ENCODE measurements at places on chromosomes 2 and 18.

DNA sequence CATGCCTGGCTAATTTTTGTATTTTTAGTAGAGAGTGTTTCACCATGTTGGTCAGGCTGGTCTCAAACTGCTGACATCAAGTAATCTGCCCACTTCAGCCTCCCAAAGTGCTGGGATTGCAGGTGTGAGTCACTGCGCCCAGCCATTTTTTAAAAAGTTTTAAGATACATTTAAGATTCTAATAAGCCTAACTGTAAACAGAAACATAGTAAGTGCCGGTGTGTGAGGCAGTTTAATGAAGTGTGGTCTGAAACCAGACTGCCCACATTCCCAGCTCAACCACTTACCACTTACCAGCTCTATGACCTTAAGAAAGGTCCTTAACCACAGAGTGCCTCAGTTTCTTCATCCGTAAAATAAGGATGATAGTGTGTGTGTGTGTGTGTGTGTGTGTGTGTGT is 42.4 kb downstream of the TMEM237 start:
- no peak for DNase-seq

DNA sequence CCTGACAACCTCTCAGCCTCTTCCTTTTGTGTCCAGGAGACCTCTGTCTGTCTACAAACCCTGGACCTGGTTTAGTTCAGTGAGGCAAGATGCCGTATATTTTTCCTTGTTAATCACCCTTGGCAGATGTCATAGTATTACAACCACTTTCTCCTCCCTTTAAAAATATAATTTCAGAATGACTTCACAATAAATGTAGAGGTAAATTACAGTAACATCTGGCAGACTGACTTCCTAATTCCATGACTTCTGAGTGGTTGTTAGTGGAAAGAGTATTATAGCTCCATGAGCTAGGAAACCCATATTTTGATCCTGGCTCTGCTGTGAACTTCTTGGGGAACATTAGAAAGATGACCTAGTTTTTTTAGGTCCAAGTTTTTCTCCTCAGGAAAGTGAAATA is 39.5 kb downstream of the SPATS2L start:
- no peak for DNase-seq

GRCh38 chr2:20834331-20834730 is 11.4 kb upstream of the LDAH start:
- DNase-seq: no peak

GRCh38 chr2:240383099-240383758 is 52.2 kb upstream of the GPC1 start:
- no peak for DNase-seq

DNA sequence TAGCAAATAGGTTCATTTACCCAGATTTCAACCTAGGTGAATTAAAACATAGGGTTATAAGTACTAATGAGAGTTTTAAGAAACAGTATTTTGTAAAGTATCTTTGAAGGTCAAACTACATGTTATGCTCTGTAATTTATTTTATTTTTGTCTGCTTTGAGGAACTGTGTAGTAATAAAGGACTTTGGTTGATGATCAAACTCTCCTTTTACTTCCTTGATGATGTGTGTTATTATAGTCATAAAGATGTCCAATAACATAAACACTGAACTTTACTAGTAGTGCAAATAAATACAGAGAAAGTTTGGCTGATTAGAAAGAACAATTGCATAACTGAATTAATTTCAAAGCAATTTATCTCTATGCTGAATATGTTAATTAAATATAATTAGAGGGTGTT is 6.3 kb downstream of the GULP1 start:
- no peak for DNase-seq

DNA sequence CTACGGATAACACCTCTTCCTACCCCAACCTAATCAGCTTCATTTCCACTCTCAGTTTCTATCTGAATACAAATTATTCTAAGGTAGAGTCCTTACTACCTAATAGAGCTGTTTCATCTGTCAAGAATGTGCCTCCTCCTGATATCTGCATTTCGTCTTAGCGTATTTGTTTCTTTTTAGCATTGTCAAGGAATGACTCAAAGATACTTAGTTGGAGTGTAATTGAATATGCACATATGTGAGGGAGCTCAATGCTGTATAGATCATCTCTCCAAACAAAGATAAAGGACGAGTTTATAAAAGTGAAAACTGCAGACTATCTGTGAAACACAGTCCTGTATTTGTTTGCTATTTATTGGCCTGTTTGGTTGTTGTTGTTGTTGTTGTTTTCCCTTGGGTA is 2059.4 kb upstream of the CELF4 start:
- no peak for DNase-seq

- no peak for DNase-seq
Measured at GRCh38 chr18:35497027-35497369, 762 bp downstream of the INO80C start.

DNA sequence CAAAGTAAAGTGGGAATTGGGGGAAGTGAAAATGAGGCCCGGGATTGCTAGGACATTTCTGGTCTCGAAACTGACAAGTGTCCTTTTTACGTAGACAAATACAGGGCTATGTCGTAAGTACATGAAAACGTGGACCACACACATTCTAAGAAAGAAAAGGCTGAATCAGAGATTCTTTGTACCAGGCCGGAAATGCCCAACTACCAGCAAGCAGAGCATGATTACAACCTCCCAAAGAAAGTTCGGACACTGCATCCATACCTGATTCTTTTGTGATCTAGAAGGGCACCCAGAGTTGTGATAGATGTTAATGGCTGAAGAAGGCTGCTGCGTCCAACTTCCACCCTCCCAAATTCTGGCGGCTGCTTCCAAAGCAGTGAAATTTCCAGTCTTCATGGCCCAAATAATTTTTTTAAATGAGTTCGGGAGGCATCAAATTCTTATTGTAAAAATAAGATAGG is 1.7 kb downstream of the RBMS1 start:
- no peak for DNase-seq

- no peak for DNase-seq
Measured at GRCh38 chr2:201254081-201254730, 6.1 kb upstream of the CASP8 start.

DNA sequence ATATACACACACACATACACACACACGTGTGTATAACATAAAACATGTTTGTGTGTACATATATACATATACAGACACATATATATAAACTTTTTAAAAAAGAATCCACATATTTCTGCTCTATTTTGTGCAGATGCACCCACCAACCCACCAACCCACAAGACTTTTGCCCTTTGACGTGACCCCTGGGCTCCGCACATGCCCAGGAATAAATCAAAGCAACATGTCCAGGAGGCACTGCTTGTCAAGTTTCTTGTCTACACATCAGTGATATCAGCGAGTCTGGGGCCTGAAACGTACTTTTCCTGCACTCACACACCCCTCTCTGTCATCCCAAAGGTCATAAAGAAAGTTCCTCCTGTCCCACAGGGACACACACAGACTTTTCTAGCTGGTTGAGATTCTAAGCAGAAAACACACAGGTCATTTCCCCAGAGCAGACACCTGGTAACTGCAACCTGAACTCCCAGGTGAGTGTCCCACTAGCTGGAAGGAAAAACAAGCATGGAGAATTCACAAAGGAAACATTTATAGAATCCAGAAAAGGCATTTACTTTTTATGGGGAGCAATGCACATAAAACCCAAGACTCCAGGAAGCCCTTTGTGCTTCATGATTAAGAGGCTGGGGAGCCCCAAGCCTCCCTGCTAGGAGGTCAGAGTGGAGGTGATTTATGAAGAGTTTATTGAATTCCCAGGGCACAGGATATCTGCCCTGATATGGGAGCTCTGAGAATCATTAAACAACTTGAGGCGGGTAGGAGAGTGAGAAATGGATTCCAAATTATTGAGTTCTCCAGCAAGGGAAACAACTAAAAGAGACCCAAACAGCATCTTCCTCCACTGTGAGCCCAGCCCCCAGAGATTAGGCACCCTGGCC is 211.6 kb downstream of the MGAT5 start:
- DNase-seq: no peak

GRCh38 chr2:39779927-39780326 is 869 bp upstream of the THUMPD2 start:
- DNase-seq: no peak

DNA sequence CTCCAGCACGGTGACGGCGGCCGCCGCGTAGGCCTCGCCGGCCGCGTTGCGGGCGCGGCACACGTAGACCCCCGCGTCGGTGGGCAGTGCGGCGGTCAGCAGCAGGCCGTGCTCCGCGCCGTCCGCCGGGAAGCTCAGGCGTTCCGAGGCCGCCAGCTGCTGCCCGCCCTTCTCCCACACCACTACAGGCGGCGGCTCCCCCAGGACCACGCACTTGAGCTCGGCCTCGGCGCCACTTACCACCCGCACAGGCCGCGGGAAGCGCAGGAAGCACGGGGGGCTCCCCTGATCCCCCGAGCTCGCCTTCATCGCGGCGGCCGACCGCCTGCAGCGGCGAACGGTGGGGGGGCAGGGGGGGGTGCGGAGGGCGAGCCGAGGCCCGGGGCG is 422 bp downstream of the OBSL1 start:
- DNase-seq: no peak

DNA sequence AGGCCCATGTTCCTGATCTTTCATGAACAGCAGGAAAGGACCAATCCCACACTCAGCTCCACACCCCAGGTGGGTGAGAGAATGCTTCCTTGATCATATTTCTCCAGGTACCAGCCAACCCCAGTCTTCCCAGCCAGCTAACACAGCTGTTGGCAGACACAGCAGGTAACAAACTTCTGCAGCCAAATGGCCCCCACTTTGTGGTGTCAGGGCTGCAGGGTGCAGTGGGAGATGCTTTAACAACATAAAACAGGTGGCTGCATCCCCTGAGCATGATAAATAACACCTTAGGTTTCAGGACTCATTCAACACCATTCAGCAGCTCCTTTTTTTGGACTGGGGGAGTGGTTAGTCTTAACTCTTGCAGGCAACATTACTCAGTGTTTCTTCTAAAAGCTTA is 76.7 kb upstream of the ACAA2 start:
- DNase-seq: no peak

DNA sequence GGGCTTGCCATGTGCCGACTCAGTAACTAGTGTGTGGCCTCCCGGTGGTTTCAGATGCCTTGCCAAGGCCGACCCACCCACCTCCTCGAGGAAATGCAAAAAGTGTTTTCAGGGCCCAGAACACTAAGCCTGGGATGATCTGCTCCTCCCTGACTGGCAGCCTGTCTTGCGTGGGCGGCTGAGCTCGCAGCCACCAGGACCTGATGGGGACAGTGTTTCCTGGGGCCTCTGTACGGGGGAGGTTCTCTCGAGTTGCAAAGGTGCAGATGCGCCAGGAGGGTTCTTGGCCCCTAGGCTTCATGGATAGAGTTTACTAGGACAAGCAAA is 85.2 kb downstream of the GLI2 start:
- DNase-seq: no peak

- DNase-seq: peak; percentile 36
Measured at GRCh38 chr2:218898109-218898878, 17.6 kb downstream of the WNT10A start.

DNA sequence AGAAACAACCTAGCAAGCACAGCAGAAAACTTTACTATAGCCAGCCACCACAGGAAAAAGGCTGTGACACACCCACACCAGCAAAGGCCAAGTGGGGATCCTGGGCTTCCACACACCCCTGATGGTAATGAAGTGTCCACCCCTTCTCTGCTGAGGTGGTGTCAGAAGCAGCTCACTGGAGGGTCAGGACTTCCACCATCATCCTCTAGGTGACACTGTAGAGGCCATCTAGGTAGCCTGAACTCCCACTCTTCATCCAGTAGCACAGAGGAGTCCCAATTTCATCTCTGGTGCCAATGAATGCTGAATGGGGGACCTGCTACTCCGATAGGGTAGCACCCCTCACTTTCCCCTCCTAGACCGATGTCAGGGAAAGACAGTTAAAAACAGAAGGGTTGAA is 1544.4 kb downstream of the LRP1B start:
- no peak for DNase-seq

GRCh38 chr18:59416818-59417217 is 57.8 kb upstream of the LMAN1 start:
- DNase-seq: no peak

All from dorsolateral prefrontal cortex (tissue), 122 donors.